ENCODE measurements at places on chromosomes 6 and 20.

DNA sequence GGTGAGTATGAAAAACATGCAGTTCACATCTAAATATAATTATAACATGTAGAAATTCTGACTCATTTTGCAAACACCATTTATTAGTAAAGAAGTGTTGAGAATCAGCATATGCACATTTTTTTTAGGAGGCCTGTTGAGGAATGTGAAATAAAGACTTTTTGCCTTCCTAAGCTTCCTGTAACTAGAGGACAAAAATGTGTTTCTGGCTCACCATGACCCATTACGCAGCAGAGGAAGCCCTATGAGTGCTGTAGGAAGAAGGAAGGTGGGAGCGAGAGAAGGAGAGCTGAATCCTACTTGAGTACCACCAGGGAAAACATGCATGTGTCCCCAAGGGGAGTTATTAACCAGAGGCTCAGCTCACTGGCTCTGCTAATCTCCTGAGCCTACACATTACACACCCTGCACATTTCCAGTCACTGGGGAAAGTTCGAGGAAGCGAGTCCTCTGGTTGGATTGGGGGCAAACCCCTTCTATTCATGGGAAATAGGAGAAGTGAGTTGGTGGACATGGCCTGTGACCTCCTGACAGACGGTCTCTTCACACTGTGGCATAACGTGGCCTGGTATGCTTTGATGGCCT, 540.5 kb upstream of the JAG1 start:
- DNase-seq, result no peak

DNA sequence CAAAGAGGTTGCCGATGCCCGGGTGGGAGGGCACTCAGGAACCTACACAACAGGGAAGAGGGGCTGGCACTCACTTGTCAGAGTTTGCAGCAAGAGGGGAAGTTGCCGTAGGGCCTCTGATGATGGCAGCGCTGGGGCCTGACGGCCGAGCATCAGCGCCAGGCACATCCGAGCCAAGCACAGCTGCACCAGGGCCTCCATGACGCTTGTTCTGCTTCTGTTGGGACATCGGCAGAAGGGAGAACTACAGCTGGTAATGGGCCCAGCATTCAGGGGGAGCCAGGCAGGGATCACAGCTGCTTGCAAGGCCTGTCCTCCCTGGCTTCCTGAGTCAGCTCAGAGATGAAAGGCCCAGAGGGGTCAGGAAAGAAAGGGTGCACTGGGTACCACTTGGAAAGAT, 367.7 kb downstream of the CDH4 start:
- no peak for DNase-seq

DNA sequence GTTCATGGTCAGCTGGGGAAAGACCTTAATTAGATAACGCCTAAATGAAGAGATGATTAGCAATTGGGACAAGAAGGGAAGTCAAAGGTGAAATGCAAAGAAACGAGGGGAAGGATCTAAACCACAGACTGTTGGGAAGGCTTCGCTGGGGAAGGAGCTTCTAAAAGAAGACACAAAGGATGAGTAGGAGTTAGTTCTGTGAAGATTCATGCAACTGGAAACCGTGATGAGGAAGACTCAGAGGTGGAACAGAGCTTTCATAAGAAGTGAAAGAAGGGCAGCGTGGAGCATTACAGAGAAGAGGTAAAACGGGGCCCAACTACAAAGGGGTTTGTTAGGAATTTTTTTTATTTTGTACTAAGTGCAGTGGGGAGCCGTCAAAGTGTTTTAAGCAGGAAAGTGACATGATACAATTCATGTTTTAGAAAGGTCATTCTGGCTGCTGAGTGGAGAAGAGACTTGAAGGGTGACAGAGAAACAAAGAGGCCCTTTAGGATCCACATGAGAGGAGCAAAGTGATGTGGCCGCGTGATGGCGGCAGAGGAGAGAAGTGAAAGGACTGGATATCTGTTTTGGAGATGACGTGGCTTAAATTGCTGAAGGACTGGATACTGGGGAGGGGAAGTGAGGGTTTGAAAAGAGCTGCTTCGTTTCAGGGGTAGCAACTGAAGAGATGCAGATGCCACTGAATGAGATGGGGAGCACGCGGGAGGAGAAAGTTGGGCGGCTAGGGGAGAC, 33.6 kb downstream of the TTI1 start:
- DNase-seq, result no peak

DNA sequence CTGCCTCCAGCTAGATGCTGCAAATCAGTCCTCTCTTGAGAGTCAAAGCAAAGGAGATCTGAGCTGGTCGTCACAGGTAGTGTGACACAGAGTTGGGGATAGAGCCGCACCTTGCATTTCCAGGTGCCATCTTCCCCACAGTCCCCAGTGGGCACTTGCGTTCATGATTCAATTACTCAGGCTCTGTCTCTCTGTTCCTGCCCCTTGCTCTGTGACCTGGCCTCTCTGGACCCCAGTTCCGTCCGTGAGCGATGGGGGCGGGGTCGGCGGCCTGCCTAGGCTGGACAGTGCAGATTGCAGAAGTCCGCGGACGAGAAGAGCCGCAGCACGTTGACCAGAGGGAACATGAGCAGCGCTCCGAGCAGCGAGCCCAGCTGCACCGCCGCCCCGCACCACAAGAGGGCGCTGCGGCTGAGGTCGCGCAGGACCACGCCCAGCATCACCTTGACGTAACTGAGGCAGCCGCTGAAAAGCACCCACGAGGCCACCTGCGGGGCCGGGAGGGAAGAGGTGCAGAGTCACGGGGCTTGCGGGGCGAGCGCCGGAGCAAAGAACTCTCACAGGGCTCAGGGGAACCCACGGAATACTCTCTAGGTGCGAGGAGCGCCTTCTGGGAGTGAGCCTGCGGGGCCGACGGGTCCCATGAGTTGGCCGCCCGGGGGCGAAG, 7.4 kb downstream of the SLC52A3 start:
- DNase-seq, result peak; percentile 78

DNA sequence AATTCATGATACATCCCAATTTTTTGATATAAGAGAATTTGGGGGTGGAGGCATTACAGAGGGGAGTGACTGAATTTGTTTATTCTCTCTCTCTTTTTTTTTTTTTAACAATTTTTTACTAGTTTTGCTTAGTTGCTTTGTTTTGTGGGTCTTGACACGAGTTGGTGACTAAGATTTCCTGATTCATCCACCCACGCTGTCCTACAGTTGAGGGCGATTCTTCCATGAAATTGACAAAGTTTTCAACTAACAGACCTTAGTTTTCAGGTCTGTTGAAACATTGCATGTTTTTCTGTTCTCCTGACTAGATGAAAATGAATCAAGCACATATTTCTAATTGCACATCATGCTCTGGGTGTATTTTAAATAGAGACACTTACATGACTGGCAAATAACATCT, 613.8 kb downstream of the TFAP2B start:
- no peak for DNase-seq

- no peak for DNase-seq
Observed at GRCh38 chr6:36685166-36685924, 6.8 kb downstream of the CDKN1A start.

DNA sequence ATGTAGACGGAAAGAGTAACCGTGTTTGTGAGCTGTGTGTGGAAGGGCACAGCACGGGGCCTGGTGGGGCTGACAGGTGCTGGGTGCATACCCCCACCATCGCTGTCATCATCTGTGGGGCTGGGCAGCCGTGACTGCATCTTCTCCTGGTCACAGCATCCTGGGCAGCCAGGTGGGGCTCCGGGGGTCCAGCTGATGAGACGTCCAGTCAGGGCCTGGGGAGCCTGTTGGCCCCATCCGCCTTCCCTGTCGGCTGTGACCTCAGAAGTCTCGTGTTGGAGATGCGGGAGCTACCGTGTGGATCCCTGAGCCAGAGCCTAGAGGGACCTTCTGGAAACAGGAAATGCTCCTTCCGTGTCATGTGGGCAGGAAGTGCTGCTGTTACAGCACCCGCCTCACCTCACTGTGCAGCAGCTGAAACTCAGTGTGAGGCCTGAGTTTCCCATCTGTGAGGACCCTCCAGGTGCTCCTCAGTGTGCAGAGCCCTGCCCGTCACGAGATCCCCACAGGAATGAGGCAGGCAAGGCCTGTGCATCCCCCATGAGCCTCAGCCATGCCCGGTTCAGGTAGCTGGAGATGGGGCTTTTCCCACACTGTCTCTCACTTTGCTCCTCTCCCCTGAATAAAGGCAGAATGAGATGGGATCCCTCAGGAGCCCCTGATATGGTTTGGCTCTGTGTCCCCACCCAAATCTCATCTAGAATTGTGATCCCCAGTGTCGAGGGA, 108.7 kb downstream of the ERMARD start:
- peak; percentile 19 for DNase-seq

DNA sequence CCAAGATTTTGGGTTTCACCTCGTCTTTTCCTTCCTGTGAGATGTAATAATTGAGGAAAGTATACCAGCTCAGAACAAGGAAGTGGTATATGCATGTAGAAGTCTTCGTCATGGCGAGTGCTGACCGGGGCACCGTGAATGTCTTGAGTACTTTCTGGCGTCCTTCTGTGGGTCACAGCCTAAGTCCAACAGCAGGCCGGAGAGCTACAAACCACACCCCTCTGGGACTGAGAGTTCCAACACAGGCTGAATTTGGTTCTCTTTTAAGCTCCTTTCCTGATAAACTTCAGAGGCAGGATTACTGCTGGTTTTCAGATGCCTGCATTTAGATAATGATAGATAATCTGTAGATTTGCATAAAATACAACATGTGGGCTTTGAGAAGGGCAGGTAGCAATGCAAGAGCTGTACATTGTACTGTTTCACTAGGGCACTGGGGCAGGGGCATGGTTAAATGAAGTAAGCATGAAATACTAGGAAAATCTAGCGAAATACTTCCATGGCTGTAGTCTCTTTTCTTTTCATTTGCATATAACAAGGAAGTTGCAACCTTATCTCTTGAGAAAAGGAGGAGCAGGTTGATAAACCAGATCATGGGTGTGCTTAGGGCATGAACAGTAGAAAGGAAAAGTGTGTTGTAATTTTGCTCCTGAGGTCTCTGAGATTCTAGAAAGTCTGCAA, at the start of gene ADTRP:
Gene ADTRP (minus strand): TSS at position 156 of the 681 bp plus-strand sequence. CDS start 44 bp downstream, at position 112.
- DNase-seq, result no peak

GRCh38 chr20:54914995-54915394, 439.6 kb downstream of the DOK5 start:
- DNase-seq, result peak; percentile 73

DNA sequence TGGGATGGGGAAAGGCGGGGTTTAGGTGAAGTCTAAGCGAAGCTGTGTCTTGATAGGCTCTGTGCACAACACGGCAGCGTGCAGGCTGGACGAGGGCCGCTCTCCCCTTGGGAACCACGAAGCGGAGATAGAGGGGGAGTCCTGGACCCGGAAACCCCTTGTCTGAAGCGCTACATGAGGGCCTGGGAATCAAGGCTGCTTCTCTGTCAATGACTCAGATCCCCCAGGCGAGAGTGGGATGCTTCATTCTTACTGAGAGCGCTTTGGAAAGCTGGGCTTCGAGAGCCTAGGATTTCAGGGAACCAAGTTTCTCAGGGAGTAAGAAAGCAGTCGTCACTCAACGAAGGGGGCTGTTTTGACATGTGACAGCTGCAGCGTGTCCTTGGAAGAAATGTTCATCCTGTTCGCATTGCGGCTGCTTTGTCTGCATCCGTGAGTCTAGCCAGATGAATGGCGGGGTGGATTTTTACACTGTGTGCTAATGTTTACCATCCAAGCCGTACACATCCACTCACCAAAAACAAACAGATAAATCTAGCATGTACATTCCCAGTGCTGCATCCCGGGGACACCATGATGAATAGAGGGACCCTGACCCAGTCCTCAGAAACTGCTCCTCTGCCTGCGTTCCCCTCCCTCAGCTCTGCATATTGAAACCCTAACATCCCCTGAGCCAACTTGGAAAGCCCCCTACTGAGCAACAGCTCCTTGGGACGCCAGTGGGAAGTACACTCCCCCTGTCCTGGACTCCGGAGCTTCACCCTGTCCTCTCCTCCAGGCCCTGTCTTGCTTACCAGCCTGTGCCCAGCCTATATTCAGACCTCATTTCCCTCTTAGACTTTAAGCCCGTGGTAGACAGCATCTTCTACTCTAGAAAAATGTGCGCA, 24.5 kb upstream of the RTF2 start:
- DNase-seq, result no peak

DNA sequence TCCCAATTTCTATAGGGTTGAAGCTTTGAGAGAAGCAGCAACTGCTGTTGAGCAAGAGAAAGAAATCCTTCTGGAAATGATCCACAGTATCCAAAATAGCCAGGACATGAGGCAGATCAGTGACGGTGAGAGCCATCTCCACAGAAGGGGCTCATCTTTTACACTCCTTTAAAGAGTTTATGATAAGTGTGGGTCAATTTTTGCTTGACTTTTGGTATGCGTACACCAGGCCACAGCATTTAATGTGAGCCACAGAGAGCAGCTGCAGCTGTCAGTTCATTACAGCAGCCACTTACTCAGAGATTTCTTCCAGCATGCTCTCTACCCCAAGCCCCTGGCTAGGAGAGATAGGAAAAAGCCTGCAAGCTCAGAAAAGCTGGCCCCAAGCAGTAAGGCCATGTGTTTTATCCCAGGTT, 9.9 kb downstream of the BAG2 start:
- DNase-seq, result no peak

GRCh38 chr6:73041051-73041450, 184.2 kb downstream of the KHDC1L start:
- no peak for DNase-seq

DNA sequence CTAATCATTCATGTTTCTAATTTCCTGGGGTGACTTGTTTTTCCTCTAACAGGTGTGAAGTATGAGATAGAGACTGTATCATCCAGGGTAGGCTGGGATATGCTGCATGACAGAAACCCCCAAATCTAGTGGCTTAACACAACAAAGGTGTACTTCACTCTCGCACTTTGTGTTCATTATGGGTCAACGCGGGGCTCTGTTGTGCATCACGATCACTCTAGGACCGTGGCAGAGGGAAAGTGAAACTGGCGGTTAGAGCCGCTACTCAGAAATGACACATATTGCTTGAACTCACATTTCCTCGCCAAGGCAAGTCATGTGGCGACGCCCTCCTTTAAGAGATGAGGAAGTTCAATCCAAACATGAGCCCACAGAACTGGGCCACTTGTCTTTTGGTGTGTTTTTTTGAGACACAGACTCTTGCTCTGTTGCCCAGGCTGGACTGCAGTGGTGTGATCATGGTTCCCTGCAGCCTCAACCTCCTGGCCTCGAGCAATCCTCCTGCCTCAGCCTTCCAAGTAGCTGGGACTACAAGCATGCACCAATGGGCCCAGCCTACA, 41.3 kb downstream of the PCNA start:
- no peak for DNase-seq

DNA sequence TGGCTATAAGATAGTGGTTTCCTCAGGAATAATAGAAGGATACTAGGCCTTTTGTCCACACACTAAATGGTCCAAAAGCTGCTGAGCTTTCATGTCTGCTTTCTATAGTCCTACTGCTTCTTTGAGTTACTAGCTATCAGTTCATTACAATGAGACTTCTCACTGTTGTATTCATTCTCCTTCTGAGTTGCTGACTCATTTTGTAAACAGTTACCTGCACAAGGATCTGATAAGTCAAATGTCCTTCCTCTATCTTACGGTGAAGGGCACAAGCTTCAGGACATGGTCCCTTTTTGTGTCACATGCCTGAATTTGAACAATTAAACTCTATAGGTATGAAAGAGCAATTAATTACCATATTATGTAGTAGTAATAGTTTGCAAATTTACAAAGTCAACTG, 90.5 kb downstream of the MAN1A1 start:
- DNase-seq, result no peak

- no peak for DNase-seq
Observed at GRCh38 chr6:25963426-25964123, 973 bp downstream of the TRIM38 start.

All from SK-N-SH (cell line).